ENCODE measurements at places on chromosomes 7 and 10.
A peak's percentile ranks its signal among the peaks of the same experiment; 100 is the strongest.

GRCh38 chr7:23893176-23893941 is 183.3 kb downstream of the STK31 start:
- DNase-seq: no peak

GRCh38 chr10:78464118-78464855 is 430.6 kb downstream of the RPS24 start:
- no peak for DNase-seq

DNA sequence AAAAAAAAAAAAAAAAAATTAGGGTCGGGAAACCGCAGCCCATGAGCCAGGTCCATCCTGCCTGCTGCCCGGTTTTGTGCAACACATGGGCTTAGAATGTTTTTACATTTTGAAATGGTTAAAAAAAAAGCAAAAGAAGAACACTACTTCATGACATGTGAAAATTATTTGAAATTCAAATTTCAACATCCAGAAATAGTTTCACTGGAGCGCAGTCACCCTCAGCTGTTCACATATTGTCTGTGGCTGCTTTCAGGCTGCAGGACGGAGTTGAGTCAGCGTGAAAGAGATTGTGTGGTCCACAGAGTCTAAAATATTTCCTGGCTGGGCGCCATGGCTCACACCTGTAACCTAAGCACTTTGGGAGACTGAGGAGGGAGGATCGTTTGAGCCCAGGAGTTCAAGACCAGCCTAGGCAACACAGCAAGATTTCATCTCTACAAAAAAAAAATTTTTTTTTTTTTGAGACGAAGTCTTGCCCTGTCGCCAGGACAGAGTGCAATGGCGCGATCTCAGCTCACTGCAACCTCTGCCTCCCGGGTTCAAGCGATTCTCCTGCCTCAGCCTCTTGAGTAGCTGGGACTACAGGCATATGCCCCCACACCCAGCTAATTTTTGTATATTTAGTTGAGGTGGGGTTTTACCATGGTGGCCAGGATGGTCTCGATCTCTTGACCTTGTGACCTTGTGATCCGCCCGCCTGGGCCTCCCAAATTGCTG is 63.9 kb upstream of the ECHDC3 start:
- no peak for DNase-seq

GRCh38 chr7:31100445-31100844 is 48.3 kb downstream of the ADCYAP1R1 start:
- DNase-seq: no peak

DNA sequence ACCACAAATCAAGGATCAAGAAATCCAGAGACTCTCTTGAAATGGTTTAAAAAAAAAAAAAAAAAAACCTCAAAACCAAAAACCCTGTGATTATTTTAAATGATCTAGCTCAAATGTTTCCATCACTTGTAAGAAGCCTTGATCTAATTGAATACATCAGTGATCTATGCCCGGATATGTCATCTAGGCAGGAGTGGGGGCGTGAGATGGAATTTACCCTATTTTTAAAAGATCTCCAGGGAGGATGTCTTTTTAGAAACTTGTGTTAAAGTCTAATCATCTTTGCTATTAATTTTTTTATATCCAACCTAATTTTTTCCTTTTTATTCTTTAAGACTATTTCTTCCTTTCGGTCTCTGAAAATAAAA is 101.4 kb upstream of the PDLIM1 start:
- no peak for DNase-seq

DNA sequence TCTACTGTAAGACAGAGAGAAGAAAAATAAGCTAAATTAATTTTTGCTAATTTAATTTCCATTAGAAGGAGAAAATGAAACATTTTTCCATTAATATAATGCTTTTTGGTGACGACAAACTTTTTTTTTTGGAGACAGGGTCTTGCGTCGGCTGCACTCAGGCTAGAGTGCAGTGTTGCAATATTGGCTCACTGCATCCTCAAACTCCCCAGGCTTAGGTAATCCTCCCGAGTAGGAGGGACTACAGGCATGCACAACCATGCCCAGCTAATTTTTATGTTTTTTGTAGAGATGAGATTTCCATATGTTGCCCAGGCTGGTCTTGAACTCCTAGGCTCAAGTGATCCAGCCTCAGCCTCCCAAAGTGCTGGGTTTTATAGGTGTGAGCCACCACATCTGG is 229.8 kb upstream of the LRRN3 start:
- no peak for DNase-seq

DNA sequence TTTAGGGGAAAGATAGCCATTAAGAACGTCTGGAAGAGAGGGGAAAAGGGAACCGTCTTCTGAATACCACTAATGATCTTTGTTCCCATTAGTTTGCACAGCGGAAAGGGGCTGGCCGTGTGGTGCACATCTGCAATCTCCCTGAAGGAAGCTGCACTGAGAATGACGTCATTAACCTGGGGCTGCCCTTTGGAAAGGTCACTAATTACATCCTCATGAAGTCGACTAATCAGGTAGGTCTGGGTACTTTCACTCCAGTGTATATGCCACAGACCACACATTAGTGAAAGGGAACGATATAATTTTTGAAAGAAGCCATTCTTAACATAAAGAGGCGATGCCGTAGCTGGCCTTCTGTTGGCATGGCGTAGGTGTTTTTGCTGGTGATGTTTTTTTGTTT is 74.3 kb upstream of the PDCD4 start:
- no peak for DNase-seq

DNA sequence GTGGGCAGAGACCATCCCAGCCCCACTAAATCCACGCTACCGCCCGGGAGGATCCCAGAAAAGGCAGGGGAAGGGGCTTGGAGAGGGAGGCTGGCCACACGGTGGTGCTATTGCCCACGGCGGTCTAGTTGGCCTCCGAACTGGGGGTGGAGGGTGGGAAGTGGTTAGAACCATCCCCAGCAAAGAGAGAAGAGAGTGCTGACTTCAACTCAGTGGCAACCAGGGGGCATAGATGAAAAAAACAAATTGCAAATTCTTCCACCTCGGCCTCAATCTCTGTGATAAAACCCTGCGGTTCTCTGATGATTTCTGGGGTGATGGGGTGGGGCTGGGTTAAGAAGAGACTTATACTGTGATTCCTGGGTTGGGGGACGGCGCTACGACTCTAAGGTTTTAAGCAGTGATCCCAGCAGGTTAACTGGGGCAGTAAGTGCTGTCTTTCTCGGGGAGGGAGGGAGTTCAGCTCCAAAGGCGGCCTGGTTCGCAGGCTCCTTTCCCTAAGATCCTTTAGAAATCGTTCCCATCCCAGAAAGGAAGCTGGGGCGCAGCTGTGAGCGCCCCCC is 154.5 kb upstream of the LYZL2 start:
- peak; percentile 77 for DNase-seq

- no peak for DNase-seq
Measured at GRCh38 chr10:65294329-65294728, 1631.5 kb upstream of the LRRTM3 start.

DNA sequence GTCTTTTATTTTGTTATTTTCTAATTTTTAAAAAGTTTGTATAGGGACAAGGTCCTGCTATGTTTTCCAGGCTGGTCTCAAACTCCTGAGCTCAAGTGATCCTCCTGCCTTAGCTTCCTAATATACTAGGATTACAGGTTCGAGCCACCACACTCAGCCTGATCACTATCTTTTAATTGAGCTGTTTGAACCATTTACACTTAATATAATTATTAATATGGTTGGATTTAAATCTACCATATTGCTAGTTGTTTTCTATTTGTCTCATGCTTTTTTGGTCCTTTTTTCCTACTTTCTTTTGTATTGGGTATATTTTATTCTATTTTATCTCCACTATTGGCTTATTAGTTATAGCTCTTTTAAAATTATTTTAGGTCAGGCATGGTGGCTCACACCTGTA is 13.2 kb upstream of the CNOT4 start:
- no peak for DNase-seq

GRCh38 chr10:68223535-68224165 is 8.3 kb downstream of the ATOH7 start:
- no peak for DNase-seq

DNA sequence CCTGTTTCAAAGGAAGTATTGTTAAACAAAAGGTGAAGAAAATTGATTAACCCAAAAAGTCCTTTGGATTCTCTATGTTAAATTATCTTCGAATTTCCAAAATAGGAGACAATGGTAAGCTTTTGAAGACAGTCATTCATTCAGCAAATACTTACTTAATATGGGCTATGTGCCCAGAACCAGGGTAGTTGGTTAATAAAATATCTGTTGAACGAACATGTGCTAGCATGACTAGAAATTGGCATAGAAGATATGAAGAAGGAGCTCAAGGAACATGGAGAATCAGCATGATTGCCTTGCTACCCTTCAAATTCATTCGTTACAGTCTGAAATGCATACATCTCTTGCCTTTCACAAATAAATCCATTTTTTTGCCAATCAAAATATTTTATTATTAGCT is 123.1 kb upstream of the RHEB start:
- no peak for DNase-seq

- no peak for DNase-seq
Measured at GRCh38 chr10:62175251-62175650, 93.4 kb downstream of the RTKN2 start.

DNA sequence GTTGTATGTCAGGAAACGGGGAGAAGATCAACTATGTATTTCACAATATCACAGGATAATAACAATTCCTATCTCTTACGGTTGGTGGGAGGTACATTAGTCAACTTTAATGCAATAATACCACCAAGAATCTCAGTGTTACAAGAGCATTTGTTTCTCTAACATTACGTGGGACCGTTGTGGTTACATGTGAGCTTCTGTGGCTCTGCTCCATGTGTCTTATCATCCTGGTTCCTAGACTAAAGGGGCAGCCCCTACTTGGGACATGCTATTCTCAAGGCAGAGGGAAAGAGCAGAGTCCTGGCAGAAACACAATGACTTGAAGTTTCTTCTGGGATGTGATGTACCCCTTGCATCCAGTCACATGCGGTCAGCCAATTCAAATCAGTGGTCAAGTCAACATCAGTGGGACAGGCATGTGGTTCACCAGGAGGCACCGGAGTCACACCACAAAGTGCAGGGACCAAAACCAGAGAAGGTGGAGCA is 2.5 kb upstream of the ZNF22 start:
- no peak for DNase-seq

DNA sequence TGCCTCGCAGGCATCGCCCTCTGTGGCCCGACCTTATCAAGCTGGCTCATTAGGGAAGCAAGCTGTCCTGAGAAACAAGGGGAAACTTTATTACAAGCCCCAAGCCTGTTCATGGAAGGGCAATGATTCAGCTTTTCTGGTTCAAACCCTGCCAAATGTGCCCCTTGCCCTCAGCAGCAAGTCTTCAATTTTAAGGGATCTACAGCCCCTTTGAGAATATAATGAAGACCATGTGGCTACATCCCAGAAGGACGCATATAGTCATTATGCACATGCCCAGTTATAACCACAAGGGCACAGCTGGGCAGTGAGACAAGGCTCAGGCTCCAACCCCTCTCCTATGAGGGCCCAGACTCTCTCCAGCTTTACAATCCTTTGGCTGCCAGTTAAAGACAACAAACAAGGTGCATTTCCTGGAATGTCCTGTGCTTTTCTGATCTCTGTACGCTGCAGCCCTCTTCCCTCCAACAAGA is 56.7 kb downstream of the DDC start:
- no peak for DNase-seq

- DNase-seq: no peak
Measured at GRCh38 chr10:117476281-117476680, 66.3 kb upstream of the EMX2 start.

- no peak for DNase-seq
Measured at GRCh38 chr10:5860066-5860465, 29.6 kb downstream of the ANKRD16 start.

GRCh38 chr10:49523301-49523700 is 15.6 kb downstream of the ERCC6 start:
- DNase-seq: no peak

DNA sequence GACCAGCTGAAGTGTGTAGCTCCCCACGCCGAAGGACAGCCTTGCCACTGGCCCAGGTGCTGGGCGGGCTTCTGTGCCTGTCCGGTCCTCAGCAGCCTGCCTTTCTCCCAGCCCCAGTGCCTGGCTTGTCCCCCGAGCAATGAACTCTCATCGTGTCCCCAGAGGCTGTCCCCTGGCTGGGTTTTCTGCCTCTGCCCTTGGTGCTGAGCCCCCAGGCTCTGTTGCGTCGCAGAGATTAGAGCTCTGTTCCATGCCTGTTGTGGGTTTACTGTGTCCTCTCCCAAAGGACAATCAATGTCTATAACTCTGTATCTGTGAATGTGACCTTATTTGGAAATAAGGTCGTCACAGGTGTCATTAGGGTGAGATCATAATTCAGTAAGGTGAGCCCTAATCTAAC is 226.1 kb upstream of the SHH start:
- DNase-seq: no peak

DNA sequence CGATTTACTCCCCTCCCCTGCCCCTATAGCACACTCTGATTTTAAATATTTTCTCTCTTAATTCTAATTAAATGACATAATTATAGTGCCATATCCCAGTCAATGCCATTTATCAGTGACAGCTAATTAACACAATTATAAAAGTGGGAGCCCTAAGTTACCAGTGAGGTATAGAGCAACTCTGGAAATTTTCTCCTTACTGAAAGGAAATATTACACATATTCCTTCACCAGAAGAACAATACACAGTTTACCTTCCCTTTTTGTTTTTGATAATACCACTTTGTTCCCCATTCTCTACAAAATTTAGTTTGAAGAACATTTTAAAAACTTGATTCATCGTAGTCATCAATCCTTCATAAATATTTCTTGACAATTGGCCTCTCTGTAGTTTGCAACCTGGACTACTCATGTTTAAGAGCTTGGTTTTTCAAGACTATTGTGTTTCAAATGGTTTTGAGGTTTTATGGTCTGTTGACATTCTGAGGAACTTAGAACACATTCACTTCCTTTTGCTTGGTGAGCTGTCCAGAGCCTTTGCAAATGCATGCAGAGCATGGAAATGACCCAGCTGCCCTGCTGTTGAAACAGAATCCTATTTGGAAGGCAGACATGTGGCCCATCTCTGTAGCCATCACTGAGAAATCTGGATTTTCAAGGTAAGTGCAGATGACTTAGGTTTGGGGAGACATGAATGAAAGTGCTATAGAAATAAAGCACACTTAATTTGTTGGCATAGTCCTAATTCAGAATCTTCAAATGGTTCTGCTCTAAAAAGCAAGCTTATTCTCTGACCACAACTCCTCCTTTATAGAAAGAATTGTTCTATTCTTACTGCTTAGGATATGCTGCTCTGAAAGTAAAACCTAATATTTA is at the start of gene GPR141:
Gene GPR141, plus strand, starts transcription at position 521 of the 875 bp plus-strand sequence. CDS start 56,628 bp downstream, outside the sequence.
- DNase-seq: no peak

DNA sequence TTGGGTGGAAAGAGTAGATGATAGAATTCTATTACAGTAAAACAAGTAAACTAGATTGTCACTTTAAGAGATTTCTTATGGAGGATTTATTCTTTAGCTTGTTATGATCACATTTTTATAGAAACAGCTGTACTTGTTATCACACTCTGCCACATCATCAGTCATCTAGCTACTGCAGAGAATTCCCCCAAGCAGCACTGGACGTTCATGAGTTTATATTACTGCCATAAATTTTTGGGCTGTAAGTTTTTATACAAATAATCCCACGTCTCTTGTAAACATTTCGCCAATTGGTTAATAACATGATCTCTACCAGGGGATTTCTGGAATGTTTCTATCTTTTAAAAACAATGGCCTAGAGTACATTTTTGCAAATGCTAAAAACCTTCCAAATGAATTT is 238.8 kb downstream of the POLR1F start:
- no peak for DNase-seq

All from activated T-cell treated with anti-CD3 and anti-CD28 coated beads for 4 hours (primary cell).